ENCODE measurements at places on chromosomes 3 and 15. TPM values are rescaled to one million over a fixed set of nuclear protein-coding genes. Genes with fewer than 3 reads are reported as not detected.

CELF6 gene
- 0.17 TPM for total RNA-seq

C2CD4A gene
- not detected for total RNA-seq

PLD1 gene
- total RNA-seq: 7.7 TPM

ZNF654 gene
- 8.5 TPM for total RNA-seq

CHRNA3 gene
- total RNA-seq: not detected

ADAMTS9 gene
- 0.07 TPM for total RNA-seq

ASB14 gene
- total RNA-seq: not detected

CKMT1A gene
- 28.7 TPM for total RNA-seq

GAP43 gene
- total RNA-seq: not detected

SOX14 gene
- not detected for total RNA-seq

C2CD4B gene
- total RNA-seq: not detected

KNL1 gene
- total RNA-seq: 32.8 TPM

NAALADL2 gene
- total RNA-seq: 0.28 TPM

GOLGA8M gene
- total RNA-seq: not detected

SAXO2 gene
- 1.2 TPM for total RNA-seq

ARHGEF26 gene
- 5.2 TPM for total RNA-seq

RARRES1 gene
- not detected for total RNA-seq

GHSR gene
- total RNA-seq: not detected

TLR9 gene
- not detected for total RNA-seq

MUC4 gene
- not detected for total RNA-seq

AGTR1 gene
- total RNA-seq: not detected

MESP1 gene
- total RNA-seq: 0.11 TPM

NCEH1 gene
- 17.4 TPM for total RNA-seq

LRRC15 gene
- not detected for total RNA-seq

ITIH3 gene
- not detected for total RNA-seq

IFT122 gene
- 10.6 TPM for total RNA-seq

TMEM108 gene
- 0.07 TPM for total RNA-seq

WNT7A gene
- total RNA-seq: 48.2 TPM

CP gene
- total RNA-seq: not detected

PLA2G4E gene
- total RNA-seq: 0.14 TPM

LMLN gene
- 3.5 TPM for total RNA-seq

UBAP1L gene
- 0.49 TPM for total RNA-seq

LCMT2 gene
- total RNA-seq: 10.3 TPM

MASP1 gene
- not detected for total RNA-seq

ST3GAL6 gene
- total RNA-seq: 2.1 TPM

CHCHD4 gene
- 23.3 TPM for total RNA-seq

PARP16 gene
- 3.6 TPM for total RNA-seq

DUOXA2 gene
- total RNA-seq: not detected

ARPP21 gene
- not detected for total RNA-seq

WDR93 gene
- total RNA-seq: not detected

FYCO1 gene
- total RNA-seq: 18.7 TPM

CDCP1 gene
- 163 TPM for total RNA-seq

PPM1M gene
- total RNA-seq: 9.2 TPM

NPAP1 gene
- total RNA-seq: not detected

MINAR1 gene
- total RNA-seq: 0.25 TPM

CHAC1 gene
- 14.4 TPM for total RNA-seq

APBA2 gene
- 13.9 TPM for total RNA-seq

PLS1 gene
- 20.6 TPM for total RNA-seq

SAMD7 gene
- total RNA-seq: not detected

C3orf52 gene
- 8.2 TPM for total RNA-seq

STAB1 gene
- total RNA-seq: not detected

RTP4 gene
- 0.07 TPM for total RNA-seq
